Prostate gland (tissue), 2 donors: ENCODE measurements at places on chromosomes 2 and 18. TPM values are rescaled to one million over a fixed set of nuclear protein-coding genes. Genes with fewer than 3 reads are reported as not detected.

The PDE1A gene
- total RNA-seq: 6.0 TPM

The KCNG2 gene
- total RNA-seq: not detected

The PPP1R1C gene
- total RNA-seq: 9.1 TPM

- no peaks in the 10 kb centered on the region for H3K27me3 ChIP-seq
- no peak overlapping the region for H3K4me3 ChIP-seq
- H3K4me1 ChIP-seq: no peaks in the 10 kb centered on the region
- H3K36me3 ChIP-seq: no peaks in the 10 kb centered on the region
- DNase-seq: no peak
- no peak overlapping the region for H3K27ac ChIP-seq
Observed at GRCh38 chr18:48799724-48800315, 150.9 kb downstream of the SMAD7 start.

The PID1 gene
- total RNA-seq: 21.0 TPM

DNA sequence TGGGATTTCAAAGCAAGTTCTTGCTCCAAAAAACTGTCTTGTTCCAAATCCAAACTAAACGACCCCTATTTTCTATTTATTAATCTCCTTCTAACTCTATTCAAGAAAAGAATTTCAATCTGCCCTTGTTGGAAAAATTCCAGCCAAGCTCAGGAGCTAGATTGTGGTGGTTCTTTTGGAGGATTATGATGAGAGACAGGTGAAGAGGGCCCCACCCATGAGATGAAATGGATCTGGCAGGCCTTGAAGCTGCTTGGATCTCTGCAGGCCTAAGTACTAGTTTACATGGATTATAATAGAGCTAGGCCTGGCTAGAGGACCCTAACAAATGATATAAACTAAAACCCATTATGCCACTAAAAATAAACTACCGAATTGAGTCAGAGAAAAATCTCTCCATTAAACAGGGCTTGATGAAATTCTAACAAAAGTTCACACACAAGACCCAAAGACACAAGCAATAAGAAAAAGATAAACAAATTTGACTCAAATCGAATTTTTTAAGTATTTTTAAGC, 101.6 kb downstream of the GFPT1 start:
- H3K4me3 ChIP-seq: no peak overlapping the region
- no peaks in the 10 kb centered on the region for H3K27me3 ChIP-seq
- no peaks in the 10 kb centered on the region for H3K4me1 ChIP-seq
- H3K27ac ChIP-seq: no peak overlapping the region

- H3K4me3 ChIP-seq: no peak overlapping the region
- H3K27me3 ChIP-seq: no peaks in the 10 kb centered on the region
- H3K4me1 ChIP-seq: peaks cover 3% of the 10 kb centered on the region
Observed at GRCh38 chr2:85445316-85446295, 27.1 kb downstream of the SH2D6 start.

DNA sequence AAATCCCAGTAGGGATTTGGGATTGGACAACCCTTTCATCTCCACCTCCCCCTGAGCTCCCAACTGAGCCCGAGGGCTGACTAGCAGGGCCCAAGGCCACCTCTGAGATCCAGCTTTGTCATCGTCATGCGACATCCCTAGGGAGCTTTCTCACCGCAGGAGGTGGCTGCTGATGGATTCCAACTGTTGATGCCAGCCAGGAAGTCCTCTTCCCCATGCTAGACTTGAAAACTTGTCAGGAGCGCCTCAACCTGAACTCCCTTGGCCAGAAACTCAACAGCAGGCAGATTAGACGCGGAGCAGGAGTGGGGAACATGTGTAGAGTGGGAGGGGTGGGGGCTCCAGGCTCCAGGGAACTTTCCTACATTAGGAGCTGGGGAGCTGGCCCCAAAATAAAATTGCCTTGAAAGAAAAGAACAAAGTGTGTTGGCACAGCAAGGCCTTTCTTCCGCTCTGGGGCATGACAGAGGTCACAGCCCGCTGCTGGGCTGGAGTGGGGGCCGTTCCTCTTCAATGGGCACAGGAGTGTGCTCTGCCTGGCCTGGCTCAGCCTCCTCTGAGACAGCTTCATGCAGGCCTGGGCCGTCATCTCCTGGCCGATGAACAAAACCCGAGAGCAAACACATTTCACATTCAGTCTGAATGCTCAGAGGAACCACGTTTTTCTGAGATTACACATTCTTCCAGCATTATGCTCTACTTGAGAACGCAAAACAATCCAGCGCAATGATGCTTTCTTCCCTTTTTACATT, 34.5 kb downstream of the EMILIN2 start:
- no peaks in the 10 kb centered on the region for H3K27me3 ChIP-seq
- no peaks in the 10 kb centered on the region for H3K36me3 ChIP-seq
- DNase-seq: no peak

DNA sequence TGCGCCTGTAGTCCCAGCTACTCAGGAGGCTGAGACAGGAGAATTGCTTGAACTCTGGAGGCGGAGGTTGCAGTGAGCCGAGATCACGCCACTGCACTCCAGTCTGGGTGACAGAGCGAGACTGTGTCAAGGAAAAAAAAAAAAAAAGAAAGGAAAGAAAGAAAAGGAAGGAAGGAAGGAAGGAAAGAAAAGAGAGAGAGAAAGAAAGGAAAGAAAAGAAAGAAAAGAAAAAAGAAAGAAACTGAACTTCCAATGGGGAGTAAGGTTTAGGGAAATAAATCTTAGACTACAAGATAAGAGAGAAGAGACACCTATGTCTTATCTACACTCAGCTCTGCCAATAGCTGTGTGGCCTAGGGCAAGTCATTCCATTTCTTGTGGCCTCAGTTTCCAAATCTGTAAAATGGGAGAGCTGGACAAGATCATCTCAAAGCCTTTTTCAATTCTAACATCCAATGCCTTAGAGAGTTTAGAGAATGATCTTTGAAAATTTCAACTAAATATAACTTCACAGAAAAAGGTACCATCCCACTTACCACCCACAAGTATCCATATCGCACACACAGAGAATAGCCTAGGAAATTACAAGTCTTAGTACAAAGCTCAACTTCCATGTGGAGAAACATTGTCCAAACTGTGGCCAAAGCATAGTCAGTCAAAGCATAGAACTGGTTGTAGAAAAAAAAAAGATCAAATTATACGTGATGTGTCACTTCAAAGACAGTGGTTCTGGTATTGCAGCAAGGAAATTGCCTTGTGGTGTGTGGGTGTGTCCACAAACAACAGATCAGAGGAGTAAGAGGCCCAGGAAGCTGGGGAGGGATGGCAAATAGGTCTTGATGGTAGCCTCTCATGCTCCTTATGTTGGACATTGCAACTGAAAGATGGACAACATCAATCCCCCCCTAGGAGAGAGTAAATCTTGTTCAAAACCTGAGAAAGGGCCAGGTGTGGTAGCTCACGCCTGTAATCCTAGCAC, 42.4 kb downstream of the SLC14A2 start:
- no peaks in the 10 kb centered on the region for H3K27me3 ChIP-seq
- no peak overlapping the region for H3K4me3 ChIP-seq
- H3K27ac ChIP-seq: no peak overlapping the region
- H3K4me1 ChIP-seq: no peaks in the 10 kb centered on the region

The CFAP65 gene
- total RNA-seq: 4.4 TPM

DNA sequence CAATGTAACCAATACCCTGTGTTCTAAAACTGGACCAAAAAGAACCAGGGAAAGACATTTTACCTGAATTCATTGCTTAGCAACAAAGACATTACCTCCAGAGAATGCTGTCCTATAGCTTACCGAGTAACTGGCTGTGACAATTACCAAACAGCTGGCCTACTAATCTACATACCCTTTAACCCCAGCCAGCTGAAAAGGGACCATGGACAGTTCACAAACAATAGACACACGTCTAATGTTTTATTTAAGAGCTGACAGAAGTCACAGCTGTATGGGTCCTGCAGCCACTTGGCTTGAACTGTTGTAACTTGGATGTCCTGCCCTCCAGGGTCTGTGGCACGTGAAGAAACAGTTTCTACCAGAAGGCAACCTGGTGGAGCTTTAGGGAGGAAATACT, 130.1 kb upstream of the EFEMP1 start:
- no peak overlapping the region for H3K4me3 ChIP-seq
- no peak overlapping the region for H3K27ac ChIP-seq
- H3K27me3 ChIP-seq: no peaks in the 10 kb centered on the region
- H3K36me3 ChIP-seq: no peaks in the 10 kb centered on the region
- no peaks in the 10 kb centered on the region for H3K4me1 ChIP-seq

- no peak overlapping the region for H3K27ac ChIP-seq
- H3K27me3 ChIP-seq: no peaks in the 10 kb centered on the region
- H3K36me3 ChIP-seq: no peaks in the 10 kb centered on the region
- H3K4me1 ChIP-seq: no peaks in the 10 kb centered on the region
- no peak overlapping the region for H3K4me3 ChIP-seq
- no peak for DNase-seq
Observed at GRCh38 chr2:118123561-118124232, 35.4 kb downstream of the INSIG2 start.
